ENCODE measurements at places on chromosomes 2 and 18.

DNA sequence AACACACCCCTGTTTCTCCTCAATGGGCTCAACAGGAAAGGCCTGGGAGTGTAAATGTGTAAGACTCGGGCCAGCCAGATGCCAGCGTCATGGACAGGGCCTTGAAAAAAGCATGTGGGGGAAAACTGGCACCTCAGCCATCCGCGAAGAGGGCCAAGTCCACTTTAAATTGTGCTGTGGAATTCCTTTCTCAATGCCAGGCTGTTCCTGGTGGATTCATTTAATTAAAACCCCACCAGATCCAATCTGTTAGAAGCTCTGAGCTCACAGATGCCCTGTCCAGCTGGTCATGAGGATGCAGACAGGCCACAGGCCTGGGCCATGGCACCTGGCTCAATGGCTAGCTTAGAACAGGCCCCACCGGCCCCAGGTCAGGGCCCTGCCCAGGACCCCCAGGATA, 24.8 kb downstream of the KCNK3 start:
- no peak for DNase-seq

DNA sequence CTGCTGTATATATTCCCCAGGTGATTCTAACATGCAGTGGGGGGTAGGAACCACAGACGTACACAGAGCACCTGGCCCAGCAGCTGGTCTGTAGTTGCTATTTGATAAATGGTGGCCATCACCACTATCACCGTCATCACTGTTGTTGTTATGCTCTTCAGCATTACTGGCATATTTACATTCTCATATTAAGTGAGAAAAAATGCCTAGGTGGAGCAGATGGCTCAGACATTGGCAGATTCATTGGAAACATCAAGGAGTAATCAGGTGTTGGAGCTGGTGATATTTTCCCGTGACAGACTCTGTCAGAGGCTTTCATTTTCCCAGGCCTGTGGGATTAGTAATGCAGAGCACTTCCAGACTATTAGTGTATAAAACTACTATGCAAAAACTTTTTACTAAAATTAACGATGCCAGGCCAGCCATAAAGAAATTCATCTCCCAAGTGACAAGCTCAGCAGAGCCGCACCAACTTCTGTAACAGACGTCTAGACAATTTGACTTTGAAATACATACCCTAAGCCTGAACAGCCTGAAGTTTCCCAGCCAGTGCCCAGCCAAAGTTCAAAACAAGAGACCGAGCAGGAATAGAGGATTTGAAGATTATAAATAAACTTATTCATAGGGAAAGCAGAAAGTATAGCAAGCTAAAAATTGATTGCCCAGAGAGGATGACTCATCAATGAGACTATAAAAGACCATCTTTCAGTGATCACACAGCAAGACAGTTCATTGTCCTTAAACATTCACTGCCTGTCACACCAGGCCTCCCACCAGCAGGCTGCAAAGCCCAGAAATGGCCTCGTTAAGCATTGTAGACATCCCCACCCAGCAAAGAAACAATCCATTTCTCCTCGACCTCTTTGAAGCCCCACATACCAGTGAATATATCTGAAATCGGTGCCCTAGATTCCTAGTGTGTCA, 247.4 kb upstream of the CHAC2 start:
- DNase-seq: no peak

DNA sequence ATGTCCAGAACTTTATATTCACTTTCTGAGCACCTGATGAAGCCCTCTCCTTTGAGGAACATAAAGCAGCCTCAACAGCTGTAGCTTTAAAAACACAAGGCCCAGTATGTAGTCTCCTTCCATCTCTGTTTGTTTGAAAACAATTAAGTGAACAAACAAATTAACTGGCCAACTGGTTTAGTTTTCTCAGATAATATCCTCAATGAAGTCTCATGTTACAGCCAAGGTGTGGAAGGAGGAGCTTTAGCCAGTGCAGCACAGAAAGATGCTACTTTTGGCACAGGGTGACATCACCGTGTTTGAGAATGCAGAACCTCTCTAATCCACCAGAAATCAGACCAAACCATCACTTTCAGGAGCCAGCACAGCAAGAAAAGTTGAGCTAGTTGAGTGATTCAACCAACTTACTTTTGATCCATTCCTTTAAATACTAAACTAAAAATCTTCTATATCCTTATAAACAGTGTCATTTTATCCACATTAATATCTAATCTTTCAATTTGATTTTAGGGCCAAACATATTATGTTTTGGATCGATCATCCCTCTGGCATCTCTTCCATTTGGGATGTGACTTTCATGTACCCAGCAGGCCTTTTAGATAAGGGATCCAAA, 488.7 kb downstream of the ARHGAP15 start:
- DNase-seq: no peak

- DNase-seq: no peak
These were observed 402.4 kb downstream of the SATB2 start for GRCh38 chr2:199055336-199055735.

Measured in fibroblast of skin of back (primary cell).